ENCODE measurements at places on chromosomes 5 and 9.

GRCh38 chr5:140357726-140358093 lies 2.3 kb upstream of the SLC4A9 start:
- peak; percentile 38 for DNase-seq

DNA sequence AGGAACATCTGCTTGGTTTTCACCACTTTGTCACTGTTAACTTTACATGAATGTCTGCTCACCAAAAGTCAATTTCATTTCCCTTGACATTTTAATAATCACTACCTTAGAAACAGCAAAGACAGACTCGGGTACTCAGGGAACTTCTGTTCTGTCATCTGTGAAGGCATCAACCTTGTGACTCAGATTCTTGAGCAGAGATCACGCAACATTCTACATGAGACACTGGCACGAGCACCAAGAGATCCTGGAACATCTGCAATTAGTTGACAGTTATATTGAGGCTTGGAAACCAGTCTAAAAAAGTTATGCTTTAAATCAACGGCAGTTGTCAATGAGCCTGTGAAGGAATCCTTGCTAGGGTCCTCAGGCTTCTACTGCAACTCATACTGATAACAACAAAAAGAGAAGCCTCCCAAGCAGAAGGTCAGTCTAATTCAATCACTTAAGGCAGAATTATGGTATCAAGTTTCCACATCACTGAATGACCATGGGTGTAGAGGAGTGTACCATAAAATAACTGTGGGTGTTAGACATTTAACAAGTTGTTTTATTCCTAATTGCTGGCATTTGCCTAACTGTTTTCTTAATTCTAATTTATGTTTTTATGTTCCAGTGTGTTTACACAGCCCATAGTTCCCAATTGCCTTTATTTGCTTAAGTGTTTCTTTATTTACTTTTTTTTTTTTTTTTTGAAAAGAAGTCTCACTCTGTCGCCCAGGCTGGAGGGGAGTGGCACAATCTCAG lies 3.3 kb upstream of the PBX3 start:
- DNase-seq = no peak

GRCh38 chr5:13859270-13860065 lies 85.0 kb downstream of the DNAH5 start:
- DNase-seq = no peak

DNA sequence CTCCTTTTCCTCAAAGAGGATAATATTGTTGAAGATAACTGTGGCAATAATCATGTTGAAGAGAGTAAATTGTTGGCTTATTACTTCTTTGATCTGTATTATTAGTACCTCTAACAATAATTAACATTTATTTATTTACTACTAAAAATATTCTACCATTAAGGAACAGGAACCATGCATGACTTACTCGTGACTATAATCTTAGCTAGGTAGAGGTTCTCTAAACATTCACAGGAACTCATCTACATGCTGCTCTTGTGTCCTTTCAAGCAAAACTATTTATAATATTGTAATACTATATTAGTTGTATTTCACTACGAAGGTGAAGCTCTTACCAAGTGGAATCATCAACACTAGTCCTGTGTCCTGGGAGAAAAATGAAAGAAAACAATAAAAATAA lies 3.1 kb downstream of the SOX30 start:
- DNase-seq = no peak

DNA sequence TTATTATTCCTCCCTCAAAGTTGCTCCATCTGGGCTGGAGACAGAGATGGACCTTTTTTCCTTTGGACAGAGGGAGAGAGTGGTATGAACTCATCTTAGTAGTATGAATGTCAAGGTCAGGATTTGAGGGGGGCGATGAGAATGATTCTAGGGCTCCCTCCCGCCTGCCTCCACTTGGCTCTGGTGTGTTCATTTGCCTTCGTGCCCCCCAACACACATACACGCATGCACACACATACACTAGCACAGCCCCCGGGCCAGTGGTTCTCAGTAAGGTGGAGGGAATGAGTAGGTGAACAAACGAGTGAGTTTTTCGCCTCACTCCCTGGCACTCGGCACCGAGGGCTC lies 44.5 kb downstream of the ERGIC1 start:
- no peak for DNase-seq

DNA sequence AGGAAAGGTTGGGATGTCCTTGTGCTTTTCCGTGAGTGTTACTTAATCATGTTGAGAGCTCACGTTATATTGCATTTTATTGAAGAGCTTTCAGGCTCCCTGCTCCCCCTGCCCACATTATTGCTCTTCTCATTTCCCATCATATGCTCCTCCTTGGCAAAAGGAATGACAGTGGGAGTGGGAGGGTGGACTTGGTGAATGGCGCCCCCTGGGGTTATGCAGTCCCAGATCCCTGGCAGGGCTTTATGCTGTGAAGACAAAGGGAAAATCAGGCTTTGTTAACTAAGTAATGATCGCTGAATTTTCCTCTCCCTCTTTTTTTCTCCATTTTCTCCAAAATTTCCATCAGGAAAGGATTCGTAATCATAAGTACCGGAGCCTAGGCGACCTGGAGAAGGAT lies 166.6 kb downstream of the SMARCA2 start:
- DNase-seq = no peak

- no peak for DNase-seq
These were observed 1158.7 kb downstream of the DTWD2 start for GRCh38 chr5:117829646-117830045.

- DNase-seq = no peak
These were observed 12.4 kb downstream of the DNAJB5 start for GRCh38 chr9:35001803-35002502.

DNA sequence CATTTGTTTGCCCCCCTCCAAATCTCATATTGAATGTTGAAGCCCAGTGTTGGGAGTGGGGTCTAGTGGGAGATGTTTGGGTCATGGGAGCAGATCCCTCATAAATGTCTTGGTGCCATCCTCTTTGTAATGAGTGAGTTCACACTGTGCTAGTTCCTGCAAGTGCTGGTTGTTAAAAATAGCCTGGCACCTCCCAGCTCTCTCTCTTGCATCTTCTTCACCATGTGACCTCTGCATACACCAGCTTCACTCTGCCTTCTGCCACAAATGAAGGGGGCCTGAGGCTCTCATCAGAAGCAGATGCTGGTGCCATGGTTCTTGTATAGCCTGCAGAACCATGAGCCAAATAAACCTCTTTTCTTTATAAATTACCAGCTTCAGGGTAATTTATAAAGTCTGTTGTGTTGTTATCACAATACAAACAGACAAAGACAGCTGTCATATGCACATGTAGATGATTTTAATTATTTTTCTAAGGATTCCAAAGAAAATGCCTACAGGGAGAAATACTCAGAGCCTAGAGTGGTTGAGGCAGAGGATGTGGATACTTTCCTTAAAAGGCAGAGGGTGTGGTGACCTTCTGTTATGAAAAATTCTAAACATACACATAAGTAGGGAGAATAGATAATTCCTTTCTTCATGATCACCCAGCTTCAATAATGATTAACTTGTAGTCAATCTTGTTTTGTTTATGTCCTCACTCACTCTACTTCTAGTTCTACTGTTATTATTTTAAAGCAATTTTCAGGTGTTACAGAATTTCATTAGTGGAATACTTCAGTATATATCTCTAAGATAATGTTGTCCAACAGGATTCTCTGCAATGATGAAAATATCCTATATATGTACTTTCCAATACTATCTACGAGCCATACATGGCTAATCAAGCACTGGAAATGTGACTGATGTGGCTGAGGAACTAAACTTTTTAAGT lies 75.1 kb upstream of the RANBP6 start:
- no peak for DNase-seq

- no peak for DNase-seq
These were observed 24.1 kb downstream of the CARTPT start for GRCh38 chr5:71743155-71743554.

DNA sequence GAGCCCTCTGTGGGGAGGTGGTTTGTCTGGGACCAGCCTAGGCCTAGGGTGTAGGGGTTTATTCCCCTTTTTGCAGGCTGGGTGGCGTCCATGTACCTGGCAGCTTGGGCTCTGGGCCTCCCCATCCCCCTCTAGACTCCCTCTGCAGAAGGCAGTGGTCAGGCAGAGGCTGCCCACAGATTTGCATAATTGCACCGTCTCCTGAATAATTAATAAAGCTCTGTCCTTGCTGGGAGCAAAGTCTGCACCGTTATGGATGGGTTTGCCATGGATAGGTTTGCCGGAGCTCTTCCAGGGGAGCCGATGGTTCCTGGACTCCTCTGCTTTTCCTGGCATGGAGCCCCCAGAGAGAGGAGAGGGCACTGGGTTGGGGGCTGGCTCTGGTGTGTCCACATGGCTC lies 60.4 kb downstream of the DAB2IP start:
- DNase-seq = no peak

DNA sequence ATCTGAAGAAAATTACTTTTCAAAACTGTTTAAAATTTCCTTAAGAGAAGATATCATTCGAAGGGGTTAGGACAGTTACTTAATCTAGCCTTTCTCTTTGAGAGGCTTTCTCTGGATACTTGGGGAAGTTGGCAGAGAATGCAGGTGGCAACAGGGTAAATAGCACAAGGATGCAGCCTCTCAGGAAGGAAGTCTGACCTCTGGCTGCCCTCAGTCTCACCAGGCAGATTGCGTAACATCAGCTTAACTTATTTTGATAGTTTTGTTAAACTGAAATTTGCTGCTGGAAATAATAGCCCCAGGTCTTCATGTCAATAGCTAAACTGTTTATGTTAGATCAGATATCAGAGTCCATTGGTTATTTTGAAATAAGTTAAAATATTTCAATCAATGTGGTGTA lies 20.4 kb downstream of the CCDC192 start:
- DNase-seq = no peak

- no peak for DNase-seq
These were observed 6.2 kb upstream of the DNAJC18 start for GRCh38 chr5:139445325-139446170.

DNA sequence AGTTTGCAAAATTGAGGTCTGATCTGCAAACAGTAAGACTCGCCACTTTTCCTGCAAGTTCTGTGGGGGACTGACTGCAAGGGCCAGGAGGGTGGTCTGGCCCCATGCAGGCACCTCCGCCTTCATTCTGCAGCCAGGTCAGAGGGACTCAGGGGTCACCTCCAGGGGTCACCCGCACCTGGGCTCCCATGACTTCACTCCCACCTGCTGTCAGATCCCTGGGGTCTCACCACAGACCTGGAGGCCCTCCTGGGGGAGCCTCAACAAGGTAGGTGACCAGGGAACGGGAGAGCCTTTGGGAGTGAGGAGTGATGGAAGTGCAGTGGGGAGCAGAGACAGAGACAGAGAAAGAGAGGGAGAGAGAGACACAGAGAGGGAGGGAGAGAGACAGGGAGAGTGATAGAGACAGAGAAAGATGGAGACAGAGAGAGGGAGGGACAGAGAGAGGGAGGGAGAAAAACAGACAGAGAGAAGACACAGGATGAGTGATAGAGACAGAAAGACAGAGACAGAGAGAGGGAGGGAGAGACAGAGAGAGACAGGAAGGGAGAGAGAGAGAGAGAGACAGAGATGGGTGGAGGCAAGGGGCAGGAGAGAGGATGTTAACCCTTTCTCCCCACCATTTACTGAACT lies 41.5 kb upstream of the SLC6A19 start:
- DNase-seq = no peak

DNA sequence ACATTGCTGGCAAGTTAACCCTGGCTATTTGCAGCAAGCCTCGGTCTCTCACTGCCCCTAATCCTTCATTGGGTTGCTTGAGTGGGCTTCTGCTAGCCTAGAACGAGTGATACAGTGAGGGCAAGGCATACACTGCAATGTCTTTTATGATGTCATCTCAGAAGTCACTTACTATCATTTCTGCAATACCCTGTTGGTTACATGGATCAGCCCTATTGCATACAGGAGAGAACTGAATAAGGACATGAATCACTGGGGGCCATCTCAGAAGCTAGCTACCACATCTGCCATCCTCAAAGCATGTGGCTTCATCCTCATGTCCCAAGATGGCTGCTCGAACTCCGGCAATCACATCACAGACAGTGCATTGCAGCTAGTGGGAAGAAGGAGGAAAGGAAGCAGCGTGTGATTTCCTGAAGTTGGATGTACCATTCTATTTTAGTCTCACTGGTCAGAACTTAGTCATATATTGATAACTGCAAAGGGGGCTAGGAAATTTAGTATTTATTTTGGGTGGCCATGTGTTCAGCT lies 33.3 kb upstream of the CDKN2AIPNL start:
- no peak for DNase-seq

DNA sequence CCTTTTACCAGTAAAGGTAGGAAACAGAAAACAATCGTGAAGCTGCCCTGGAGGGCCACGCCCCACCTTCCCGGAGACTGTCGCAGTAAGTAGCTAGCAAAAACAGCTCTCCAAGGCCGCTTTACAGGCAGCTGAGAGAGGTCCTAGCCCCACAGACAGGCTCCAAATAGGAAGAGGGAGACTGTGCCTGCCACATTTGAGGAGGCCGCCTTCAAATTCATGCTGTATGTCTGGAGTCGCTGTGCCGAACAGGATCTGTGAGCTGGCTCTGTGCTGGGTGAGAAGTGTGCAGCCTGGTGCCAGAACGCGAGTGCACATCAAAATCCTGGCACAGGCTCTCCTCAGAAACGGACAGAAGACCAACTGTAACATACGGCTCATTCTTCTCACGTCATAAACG lies 582.2 kb downstream of the CETN3 start:
- DNase-seq = no peak

- DNase-seq = no peak
These were observed 15.1 kb downstream of the SLCO6A1 start for GRCh38 chr5:102483736-102484135.

DNA sequence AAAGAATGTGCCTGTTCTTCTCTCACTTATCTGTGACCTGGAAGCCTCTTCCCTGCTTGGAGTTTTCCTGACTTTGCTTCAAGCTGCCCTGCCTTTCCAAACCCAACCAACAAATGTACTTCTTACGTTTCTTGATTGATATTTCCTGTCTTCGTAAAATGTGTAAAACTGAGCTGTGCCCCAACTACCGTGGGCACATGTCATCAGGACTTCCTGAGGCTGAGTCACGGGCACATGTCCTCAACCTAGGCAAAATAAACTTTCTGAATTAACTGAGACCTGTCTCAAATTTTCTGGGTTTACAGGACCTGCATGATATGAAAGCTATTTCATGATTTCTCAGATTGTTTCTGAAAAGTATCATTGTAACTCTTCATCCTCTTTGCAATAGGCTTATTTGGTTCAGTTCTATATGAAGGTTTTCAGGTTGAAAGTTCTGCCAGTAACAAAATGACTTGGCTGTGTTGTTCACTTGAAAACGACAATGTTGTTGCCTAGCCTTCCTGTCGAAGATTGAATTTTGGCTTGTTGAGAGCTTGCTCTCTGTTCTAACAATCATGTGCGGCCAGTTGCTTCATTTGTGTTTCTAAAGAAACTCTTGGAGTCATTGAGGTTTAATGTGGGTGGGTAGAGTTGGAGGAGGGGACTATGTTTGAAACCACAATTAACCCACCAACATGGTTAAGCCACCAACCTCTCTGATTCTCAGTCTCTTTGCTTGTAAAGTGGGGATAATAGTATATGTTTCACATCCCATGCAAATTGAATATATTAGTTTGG lies 145.6 kb downstream of the FBXL7 start:
- no peak for DNase-seq

- DNase-seq = no peak
These were observed 35.2 kb upstream of the PITX1 start for GRCh38 chr5:135069016-135069770.
